NCI-H1048 (cell line): ENCODE measurements at places on chromosomes 2 and 18.

GRCh38 chr2:42102024-42102590, 54.3 kb downstream of the PKDCC start:
- DNase-seq, result no peak

DNA sequence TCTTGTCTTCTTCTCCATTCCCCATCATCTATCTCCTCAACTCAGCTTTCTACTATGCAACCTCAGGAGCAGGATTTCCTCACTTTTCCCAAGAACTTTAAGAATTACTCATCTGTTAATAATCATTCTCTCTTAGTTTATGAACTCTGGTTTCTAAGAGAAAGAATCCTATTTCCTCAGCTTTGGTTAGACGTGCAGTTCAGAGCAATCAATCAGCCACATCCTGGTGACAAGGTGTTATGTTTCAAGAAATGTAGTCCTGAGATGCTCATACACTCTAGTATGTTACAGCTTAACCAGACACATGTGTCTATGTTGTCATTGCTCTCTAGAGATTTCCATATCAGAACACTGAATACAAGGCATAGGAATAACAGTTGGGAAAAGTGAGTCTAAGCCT, 277.9 kb downstream of the MBD2 start:
- DNase-seq, result no peak

DNA sequence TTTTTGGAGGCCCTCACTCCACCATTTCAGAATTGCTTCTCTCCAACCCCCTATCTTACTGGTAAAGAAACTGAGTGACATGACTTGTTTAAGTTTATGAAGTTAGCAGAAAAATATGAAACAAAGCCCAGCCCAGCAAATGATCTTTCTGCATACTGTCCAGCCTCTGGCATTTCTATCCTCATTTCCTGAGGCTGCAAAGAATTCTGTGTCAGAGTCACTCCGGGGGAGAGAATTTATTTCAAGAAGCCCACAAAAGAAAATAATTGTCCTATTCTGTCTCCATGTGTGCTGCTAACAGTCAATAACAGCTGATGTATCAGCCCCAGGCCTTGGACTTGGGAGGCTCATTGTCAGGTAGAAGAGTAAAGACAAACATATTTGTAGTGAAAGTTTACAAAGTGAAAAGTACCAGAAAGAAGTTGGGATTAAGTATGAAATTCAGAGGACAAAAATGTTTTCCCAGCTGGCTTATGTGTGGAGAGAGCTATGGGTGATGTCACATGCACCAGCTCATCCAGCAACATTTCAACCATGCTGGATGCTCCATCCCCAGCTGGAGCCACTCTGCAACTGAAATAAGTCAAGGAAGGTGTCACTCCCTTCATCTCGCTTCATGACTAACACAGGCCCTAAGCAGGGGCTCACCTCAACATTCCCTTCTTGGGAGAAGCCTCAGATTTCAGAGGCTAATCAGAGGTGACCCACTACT, 42.3 kb downstream of the TRABD2A start:
- DNase-seq, result no peak

GRCh38 chr2:238326801-238327365, 6.6 kb downstream of the TRAF3IP1 start:
- no peak for DNase-seq

GRCh38 chr18:63247926-63248325, 71.6 kb downstream of the BCL2 start:
- DNase-seq, result no peak

DNA sequence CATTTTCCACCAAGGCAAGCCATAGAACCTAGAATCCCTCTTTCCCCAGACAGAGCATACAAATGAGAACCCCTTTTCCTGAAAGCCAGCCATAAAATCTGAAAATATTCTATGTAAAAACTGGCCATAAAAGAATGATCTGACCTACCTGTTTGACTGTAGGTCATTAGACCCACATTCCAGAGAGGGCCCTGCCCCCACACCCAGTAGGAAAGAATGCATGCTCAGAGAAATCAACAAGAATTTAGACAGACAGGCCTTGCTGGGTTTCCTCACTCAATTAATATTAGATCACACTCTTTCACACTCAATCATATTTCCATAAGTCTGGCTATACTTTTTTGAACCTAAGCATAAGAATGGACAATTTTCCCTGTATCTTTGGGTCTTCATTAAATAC, 929.5 kb downstream of the ERBB4 start:
- DNase-seq, result no peak

GRCh38 chr2:10168221-10168620, 45.7 kb downstream of the RRM2 start:
- DNase-seq, result no peak

DNA sequence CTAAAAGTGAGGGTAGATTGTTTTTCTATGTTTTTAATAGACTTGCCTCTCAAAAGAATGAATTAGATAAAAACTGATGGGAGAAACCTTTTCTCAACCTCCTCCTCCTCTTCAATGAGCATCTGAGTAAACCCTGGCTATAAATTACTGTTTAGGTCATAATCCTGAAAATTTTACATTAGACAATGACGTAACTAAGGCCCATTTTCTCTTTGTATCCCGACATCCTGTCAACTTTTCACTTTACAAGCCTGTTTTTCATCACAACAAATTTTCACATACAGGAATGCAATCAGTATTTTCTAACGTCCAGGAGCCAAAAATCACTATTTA, 1.3 kb downstream of the SPIRE1 start:
- DNase-seq, result no peak

DNA sequence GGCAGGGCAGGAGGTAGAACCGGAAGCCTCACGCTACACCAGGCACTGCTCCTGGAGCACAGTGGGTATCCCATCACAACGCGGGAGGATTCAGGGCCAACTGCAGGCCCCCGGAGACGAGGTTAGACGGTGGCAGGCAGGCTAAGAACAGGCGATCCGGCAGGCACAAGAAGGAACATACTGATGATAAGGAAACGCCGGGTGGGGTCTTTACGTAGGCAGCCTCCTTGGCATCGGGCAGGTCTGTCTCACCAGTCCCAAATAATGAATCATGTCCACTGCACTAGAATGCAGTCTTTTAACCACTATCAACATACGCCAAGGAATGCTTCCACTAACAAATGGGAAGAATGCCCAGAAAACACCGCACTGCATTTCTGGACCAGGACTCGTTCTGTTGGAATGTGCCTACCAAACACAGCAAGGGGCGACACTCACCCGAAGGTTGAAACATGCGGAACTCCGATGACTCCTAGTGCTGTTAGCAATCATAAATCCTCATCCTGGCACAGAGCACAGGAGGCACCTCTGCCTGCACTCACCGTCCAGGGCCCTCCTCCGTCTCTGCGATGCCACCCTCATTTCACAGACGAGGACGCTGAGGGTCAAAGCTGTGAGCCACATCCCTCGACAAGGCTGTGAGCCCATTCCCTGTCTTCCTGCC, 35.2 kb downstream of the ZNF516 start:
- DNase-seq, result no peak

- DNase-seq, result no peak
Observed at GRCh38 chr2:183059561-183059960, 19.0 kb upstream of the DUSP19 start.
